ENCODE measurements at places on chromosomes 6 and 20. TPM values are rescaled to one million over a fixed set of nuclear protein-coding genes. Genes with fewer than 3 reads are reported as not detected.

The RAD21L1 gene
- total RNA-seq: not detected

- no peak overlapping the region for H3K4me3 ChIP-seq
- H3K27ac ChIP-seq: peak overlapping the region; percentile 78
- H3K36me3 ChIP-seq: no peaks in the 10 kb centered on the region
- DNase-seq: no peak
Measured at GRCh38 chr6:149033454-149033853, 284.1 kb upstream of the TAB2 start.

DNA sequence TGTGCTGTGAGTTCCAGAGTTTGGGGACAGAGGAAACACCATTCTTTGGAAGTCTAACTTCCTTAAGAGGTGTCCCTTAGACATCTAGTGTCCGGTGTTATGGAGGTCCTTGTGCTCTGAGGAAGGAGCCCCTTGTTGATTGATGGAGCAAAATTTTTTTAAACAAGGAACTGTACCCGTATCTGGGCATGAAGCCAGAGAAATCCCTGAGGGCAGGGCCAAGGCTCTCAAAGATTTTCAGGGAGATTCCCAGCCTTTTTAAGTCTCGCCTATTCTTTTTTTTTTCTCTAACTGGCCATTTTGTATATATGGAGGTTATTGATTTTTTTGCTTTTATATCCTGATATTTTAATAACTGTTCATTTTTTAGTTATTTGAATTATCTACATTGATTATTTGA lies 45.9 kb downstream of the TRIM38 start:
- H3K4me1 ChIP-seq: no peaks in the 10 kb centered on the region
- H3K36me3 ChIP-seq: no peaks in the 10 kb centered on the region
- no peak for DNase-seq
- no peak overlapping the region for H3K4me3 ChIP-seq

DNA sequence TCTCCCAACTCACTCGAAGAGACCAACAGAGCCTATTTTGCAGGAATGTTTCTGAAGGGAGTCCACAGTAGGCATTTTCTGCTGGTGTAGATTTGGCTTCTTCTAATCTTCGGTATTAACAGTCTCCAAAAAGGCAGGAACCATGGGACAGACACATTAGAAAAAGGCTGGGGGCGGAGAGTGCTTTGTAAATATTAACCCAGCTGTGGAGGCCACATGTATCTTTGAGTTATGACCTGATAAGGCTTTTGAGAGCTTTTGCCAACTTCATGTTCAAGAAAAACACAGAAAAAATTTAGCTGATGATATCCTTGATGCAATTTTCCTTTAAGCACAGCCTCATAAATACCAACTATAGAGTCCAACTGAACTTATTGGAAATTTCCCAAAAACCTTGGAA lies 119.4 kb upstream of the TSHZ2 start:
- H3K27ac ChIP-seq: no peak overlapping the region
- no peak overlapping the region for H3K4me3 ChIP-seq
- H3K27me3 ChIP-seq: no peaks in the 10 kb centered on the region
- peaks cover 17% of the 10 kb centered on the region for H3K4me1 ChIP-seq
- H3K36me3 ChIP-seq: no peaks in the 10 kb centered on the region
- peak; percentile 29 for DNase-seq
